ENCODE measurements at places on chromosomes 4 and X.

- DNase-seq, result no peak
These were observed 88.1 kb upstream of the PLAC1 start for GRCh38 chrX:134746410-134746785.

GRCh38 chr4:163139048-163139447 is 27.6 kb downstream of the NAF1 start:
- DNase-seq, result no peak

- peak; percentile 16 for DNase-seq
These were observed 283.0 kb upstream of the GPC4 start for GRCh38 chrX:133698298-133698697.

DNA sequence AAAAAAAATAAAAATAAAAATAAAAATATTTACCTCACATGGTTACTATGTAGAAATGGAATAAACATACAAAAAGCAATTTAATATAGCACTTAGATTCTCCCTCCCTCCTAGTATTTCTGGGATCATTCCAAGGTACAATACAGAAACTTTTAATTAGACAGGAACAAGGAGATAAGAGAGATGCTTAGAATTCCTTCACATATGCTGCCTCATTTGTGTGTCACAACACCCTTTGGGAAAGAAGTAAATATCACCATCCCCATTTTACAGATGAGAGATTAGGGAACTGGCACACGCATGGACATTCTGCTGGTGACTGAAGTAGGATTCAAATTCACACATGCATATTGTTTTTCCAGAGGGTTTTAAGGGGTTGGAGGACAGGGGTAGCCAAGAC is 164.2 kb downstream of the APBB2 start:
- DNase-seq, result no peak

GRCh38 chrX:118839334-118839958 is 15.8 kb downstream of the ZCCHC12 start:
- peak; percentile 74 for DNase-seq

- DNase-seq, result peak; percentile 28
These were observed 104.2 kb upstream of the MSX1 start for GRCh38 chr4:4755306-4755705.

DNA sequence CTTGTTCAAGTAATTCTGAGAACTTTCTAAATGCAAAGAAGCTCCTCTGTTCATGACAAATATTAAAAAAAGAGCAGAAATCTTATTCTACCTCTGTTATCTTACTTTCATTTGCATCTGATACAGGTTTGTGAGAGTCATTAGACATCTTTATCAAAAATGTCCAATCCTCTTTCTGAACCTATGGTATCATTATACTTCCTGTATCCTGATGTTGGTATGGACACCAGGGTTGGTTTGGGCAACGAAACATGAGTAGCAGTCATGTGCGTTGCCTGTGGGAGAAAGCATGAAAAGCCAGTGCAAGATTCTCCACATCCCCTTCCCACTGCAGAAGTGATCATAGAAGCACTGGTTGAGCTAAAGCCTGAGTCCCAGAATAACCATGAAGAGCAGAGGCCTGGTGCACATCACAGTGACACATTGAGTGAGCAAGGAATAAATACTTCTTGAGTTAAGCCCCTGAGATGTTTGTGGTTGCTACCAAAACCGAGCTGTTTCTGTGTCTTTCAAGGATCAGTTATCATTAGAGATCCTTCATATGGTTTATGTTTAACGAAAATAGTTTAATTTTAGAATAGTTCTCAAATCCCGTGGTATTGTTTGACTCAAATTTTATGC is 197.2 kb downstream of the BANK1 start:
- DNase-seq, result no peak

DNA sequence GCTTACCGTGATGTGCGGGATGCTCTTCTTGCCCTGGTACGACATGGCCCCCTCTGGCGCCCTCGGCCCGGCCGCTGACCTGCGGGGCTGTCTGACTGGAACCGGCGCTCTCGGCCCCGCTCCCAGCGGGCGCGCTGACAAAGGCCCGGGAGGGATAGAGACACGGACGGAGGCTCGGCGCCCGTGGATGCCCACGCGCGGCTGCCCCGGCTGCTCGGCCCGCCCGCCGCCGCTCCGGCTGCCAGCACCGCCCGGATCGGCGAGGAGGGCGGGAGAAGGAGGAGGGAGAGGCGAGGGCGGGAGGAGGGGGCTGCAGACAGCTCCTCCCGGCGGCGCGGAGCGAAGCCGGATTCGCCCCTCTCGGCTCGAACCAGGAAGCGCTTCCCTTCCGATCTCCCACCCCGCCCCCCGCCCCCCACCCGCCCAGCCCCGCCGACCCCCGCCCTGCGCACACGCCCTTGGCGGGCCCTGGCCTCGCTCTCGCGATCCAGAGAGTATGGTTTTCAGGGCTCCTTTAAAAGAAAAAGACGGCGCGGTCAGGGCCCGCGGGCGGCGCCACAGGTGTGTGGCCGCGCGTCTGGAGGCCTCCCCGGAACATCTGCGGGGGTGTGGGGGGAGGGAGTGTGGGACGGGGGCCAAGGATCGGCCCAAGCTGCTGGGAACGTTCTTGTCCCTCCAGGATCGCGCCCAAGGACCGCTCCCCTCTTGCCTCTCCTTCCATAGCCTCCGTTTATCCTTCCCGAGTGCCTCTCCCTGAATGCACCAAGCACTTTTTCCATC is 4.5 kb downstream of the CRMP1 start:
- DNase-seq, result peak; percentile 89

GRCh38 chr4:186587416-186588018 is 32.1 kb upstream of the MTNR1A start:
- DNase-seq, result peak; percentile 44

GRCh38 chrX:109714340-109714958 is 18.6 kb downstream of the ACSL4 start:
- no peak for DNase-seq

- no peak for DNase-seq
These were observed 34.5 kb downstream of the EDNRA start for GRCh38 chr4:147515220-147515936.

- DNase-seq, result peak; percentile 97
These were observed 16.2 kb downstream of the ZFYVE28 start for GRCh38 chr4:2402048-2402842.

DNA sequence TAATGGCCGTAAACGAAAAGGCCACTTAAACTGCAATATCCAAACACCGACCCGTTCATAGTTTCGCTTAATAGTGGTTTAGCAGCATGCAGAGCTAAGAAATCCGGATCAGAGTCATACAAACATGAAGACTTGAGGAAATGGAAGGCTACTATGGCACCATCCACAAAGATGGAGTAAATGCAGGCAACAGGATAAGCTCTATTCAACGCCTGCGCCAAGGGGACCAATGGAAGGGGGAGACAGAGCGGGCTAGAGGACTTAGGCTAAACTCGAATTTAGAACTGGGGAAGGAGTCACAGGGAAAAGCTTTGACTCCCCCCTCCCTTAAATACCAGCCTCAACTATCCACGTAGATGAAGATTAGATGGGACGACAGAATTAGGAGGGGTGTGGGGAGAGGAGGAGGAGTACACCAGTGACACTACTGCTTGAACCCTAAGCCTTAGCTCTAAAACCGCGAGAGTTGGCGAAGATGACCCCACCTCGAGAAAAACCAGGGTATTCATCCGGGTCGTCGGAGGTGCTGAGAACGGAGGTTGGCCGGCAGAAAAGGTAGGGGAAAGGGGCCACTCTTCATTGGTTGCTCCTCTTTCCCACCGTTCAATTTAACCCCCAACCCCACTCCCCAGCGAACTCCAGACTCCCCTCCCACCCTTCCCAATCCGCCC is 3.5 kb downstream of the HUWE1 start:
- DNase-seq, result peak; percentile 82

- DNase-seq, result no peak
These were observed 25.1 kb upstream of the FAM156A start for GRCh38 chrX:52983321-52984000.

DNA sequence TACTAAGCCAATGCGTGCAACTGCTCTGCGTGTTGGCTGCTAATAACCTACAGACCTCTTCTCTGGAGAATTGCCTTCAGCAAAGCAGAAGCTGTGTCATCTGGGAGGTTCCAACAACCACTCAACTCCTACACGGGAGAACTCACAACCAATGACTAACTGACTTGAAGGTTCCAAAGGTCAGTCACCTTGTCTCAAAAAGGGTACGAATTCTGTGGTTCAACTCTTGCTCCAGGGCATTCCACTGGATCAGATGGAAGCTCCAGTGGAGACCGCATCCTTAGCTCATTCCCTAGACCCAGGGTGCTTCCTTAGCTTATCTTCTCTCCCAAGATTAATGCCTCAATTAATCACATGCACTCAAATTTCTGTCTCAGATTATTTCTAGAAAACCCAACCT is 222.7 kb downstream of the CHIC2 start:
- DNase-seq, result no peak

DNA sequence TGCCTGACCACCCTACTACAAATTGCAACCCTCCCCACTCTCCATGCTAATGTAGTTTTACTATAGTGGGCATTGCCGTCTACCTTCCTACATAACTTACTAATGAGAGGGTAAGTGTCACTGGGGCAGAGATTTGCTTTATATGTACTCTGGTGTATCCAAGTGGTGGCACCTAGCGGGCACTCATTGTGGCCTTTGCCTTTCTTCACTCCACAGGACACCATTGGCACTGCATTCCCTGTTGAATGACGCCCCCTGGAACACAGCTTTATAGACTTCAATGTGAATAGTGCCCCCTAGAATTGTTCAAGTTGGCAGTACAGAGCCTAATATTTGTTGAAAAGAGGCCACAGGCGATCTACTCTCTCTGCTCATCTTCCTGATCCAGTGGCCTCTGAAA is 215.8 kb downstream of the MID1IP1 start:
- no peak for DNase-seq

DNA sequence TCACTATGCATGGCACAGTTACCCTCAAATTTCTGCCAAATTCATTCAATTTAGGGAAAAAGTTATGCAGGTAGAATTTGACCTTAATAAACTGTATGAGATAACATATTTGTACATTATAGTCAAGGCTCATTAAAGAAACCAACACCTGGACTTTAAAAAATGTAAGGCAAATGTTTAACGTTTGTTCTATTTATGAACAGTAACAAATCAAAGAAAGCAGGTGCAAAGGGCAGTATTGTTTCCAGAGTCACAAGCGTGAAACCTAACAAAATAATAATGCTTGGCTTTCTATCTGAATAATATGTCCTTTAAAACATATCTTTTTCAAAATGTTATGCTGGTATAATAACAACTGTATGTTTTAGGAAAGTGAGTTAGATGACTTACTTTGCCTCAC is 41.2 kb downstream of the LIN54 start:
- no peak for DNase-seq

DNA sequence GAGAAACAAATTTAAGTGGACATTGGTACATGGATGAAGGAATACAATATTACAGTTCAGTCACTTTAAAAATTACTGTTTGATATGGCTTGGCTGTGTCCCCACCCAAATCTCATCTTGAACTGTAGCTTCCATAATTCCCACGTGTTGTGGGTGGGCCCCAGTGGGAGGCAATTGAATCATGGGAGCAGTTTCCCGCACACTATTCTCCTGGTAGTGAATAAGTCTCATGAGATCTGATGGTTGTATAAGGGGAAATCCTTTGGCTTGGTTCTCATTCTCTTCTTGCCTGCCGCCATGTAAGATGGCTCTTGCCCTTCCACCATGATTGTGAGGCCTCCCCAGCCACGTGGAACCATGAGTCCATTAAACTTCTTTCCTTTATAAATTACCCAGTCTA is 804.2 kb upstream of the FRG1 start:
- DNase-seq, result no peak

DNA sequence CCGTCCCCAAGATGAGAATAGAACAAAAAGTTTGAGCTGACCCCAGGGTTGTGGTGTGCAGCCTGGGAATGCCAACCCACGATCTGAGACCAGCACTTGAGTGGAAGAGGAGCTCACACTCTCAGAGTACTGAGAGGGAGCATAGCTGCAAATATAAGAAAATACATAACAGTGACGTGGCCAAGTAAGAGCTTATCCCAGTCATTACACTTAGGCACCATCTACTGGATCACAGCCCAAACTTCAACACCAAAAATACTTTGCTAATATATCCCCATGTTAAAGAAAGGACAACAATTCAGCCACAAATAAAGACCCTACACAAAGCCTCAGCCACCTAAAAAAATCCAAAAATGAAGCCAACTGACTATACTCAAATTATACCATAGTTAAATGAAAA is 33.3 kb upstream of the CXCL6 start:
- DNase-seq, result no peak

DNA sequence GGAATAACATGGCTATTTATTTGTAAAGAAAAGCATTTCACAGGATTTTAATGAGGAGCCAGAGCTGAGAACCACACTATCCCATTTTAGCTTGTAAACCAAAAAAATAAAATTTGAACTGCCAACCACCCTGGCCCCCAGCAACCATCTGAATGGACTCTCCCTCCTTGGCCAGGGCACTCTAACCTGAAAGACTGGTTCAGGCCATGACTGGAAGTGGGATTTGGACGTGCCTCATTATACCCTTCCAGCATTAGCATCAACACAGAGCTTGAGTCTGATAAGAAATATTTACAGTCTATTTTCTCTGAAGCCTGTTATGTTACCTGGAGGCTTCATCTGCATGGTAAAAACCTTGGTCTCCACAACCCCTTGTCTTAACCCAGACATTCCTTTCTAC is 30.0 kb downstream of the METAP1 start:
- no peak for DNase-seq

DNA sequence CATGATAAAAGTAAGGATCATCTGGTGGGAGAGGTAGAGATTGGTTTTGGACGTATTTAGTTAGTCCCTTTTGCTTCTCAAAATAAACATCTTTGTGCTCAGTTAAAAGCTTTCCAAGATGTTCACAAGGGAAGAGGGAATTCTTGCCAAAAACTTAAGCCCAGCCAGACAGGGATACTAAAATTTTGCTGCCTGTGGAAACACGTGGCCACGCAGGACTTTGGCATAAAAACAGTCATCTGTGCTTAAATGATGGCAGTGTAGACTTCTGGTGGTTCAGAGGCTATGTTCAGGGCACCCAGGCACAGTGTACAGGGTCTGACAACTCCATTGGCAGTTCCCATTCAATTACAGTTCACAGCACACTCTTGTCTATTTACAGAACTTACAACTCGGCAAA is 93.2 kb upstream of the JADE1 start:
- no peak for DNase-seq

DNA sequence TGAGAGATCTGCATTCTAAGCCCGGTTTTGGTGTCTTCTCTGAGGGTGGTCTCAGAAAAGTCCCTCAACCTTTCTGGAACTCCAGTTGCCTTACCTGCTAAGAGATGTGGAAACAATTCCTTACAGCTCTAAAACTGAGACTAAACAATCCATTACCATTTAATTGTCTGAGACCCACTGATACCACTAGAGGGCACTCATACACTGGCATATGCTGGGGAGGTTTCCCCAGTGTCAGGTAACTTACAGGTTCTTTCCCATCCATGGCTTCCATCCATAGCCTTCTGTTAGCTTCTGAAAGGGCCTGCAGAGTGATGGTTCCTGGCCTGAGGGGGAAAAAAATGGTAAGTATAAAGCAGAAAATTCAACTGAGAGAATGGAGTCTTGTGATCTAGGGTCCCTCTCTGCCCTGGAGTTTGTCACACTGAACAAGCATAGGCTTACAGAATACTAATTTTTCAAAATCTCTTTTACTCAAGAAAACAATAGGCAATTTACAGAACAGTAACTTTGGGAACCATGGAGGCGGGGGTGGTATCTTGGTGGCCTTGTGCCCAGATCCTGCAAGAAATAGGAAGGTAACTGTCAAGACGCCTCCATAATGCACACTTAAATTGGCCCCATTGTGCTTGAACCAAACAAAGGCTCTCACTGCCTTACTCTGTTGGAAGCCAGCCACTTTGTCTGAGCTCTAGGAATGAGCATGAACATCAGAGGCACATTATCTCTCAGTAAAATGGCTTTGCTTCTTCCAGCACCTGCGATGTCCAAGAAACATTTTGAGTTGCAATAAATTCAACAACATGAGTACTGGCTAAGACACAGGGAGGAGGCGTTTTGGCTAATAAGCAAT is 236.1 kb downstream of the OPHN1 start:
- peak; percentile 68 for DNase-seq

GRCh38 chr4:8600686-8601085 is 8.1 kb downstream of the CPZ start:
- DNase-seq, result no peak
